Dermis blood vessel endothelial cell (primary cell): ENCODE measurements at places on chromosomes 4 and X.

- no peak for DNase-seq
Measured at GRCh38 chr4:2269206-2269531, 7.3 kb upstream of the MXD4 start.

DNA sequence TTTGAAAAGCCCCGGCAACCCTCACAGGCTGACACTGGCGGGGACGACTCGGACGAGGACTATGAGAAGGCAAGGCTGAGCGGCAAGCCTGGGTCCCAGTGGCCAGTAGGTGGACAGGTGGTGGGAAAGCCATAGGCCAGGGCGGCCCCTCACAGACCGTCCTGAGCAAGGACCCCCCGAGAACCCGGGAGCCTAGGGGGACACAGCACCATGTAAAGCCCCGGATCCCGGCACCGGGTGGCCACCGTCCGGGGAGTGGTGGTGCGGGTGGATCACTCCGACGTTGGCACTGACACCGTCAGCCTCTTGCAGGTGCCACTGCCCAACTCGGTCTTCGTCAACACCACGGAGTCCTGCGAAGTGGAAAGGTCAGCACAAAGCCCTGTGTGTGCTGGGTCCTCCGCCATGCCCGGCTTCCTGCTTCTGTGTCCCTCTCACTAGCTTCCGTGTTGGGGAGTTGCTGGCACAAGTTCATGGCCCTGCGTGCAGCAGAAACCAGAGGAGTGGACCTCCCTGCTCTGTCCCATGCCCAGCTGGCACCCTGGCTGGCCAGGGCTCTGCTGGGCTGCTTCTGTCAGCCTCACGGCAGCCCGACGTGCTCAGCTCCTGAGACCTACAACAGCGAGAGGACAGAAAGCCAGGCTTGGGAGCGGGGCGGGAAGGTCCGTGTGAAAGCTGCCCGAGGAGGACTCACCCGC is 11.9 kb upstream of the ADD1 start:
- no peak for DNase-seq

- DNase-seq = no peak
Measured at GRCh38 chrX:47798861-47799260, 37.8 kb upstream of the ZNF81 start.

- DNase-seq = no peak
Measured at GRCh38 chr4:140808256-140808655, 52.1 kb upstream of the TBC1D9 start.

DNA sequence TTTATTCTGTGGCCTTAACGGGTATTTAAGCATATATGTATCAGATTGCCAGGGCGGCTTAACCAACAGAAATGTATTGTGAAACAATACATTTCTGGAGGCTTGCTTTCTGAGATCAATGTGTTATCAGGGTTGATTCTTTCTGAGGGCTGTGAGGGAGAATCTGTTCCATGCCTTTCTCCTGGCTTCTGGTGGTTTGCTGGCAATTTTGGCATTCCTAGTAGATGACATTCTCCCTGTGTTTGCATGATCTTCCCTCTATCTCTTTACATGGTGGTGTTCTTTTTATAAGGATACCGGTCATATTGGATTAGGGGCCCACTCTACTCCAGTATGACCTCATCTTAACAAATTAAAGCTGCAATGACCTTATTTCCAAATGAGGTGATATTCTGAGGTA is 16.9 kb upstream of the CEP135 start:
- no peak for DNase-seq

GRCh38 chr4:159607809-159608208 is 504.9 kb downstream of the RAPGEF2 start:
- no peak for DNase-seq

DNA sequence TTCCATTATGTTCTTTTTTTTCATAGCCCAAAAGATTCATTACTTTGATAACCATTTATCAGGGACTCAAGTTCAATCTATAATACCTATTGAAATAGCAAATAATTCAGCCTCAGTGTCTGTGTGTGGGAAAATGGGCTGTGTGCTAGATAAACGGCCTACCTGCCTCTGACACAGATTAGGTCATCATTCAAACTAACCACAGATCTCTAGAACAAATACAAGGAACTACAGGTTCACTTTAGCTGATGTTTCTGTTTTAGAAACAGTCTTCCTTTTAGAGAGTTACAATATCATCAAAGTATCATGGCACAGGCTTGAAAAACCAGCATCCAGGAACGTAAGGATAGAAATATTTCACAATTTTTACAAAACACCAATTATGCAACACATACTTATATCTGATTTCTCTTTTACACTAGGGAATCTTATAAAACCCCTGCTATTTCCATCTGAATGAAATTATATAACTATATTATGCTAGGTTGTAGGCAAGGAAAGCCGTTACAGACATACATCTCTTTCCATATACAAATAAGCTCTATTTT is 56.6 kb upstream of the MAB21L2 start:
- no peak for DNase-seq

DNA sequence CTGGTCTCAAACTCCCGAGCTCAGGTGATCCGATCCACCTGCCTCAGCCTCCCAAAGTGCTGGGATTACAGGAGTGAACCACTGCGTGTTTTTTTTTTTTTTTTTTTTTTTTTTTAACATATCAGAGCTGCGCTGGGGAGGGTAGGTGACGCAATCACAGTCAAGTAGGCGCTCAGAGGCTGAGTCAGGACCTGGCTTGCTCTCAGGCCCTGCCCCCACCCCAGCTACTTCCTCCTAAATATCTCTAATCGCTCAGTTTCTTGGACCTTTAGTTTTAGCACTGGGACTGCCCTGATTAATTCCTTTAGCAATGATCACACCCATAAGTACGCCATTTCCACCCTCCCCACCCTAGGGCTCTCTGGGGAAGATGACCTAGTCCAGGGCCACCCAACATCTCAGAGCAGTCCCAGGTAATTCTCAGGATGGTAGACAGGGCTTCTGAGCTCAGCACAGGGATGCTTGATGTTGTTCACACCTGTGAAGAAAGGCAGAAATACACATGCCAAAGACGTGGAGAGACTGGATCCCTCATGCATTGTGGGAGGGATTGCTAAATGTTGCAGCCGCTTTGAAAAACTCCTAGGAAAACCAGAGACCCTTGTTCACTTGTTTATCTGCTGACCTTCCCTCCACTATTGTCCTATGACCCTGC is 50.2 kb downstream of the DDX3X start:
- DNase-seq = peak; percentile 64

- no peak for DNase-seq
Measured at GRCh38 chr4:123469245-123469644, 72.7 kb downstream of the SPRY1 start.

- no peak for DNase-seq
Measured at GRCh38 chr4:122959981-122960610, 37.7 kb upstream of the NUDT6 start.

GRCh38 chrX:373641-374471 is 12.9 kb downstream of the PPP2R3B start:
- DNase-seq = peak; percentile 66
